Mucosa of gallbladder (tissue), 1 donor: ENCODE measurements at places on chromosomes 3 and 15. TPM values are rescaled to one million over a fixed set of nuclear protein-coding genes. Genes with fewer than 3 reads are reported as not detected.

- DNase-seq: no peak
Measured at GRCh38 chr15:58221591-58222241, 83.5 kb downstream of the AQP9 start.

DNA sequence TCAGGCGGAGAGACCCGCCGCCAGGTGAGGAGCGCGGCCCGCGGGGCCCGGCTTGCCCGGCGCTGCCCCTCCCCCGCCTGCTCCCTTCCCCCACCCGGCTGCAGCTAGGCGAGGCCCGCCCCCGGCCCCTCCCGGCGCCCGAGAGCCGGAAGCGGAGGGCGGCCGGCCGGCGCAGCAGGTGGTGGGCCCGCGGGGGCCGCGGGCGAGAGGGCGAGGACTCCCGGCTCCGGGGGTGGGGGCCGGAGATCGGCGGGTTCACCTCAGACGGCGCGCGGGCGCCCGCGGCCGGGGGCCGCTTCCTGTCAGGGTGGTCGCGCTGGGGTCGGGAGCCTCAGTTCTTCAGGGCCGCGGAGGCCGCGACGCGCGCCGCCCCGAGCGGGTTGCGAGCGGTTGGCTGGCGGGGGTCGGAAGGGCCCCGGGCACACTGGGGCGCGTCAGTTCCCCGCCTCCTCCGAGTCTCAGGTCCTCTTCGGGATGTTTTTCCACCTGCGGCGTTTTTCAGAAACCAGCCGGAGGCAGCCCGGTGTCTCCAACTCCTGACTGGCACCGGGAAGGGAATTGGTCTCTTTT lies 395 bp downstream of the ZFAND6 start:
- peak; percentile 32 for DNase-seq

GRCh38 chr3:169052465-169053302 lies 610.8 kb downstream of the MECOM start:
- DNase-seq: no peak

DNA sequence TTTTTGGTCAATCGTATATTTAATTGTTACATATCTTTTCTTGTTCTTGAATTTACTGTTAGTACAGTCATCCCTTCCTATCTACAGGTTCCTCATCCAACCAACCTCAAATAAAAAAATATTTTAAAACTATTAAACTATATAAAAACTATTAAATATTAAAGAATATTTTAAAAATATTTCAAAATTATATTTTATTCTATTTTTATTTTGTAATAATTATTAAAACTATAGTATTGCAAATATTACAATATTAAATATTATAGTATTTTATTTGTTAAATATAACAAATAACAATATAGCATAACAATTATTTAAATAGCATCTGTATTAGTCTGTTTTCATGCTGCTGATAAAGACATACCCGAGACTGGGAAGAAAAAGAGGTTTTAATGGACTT lies 357.9 kb upstream of the GOLIM4 start:
- DNase-seq: no peak

DNA sequence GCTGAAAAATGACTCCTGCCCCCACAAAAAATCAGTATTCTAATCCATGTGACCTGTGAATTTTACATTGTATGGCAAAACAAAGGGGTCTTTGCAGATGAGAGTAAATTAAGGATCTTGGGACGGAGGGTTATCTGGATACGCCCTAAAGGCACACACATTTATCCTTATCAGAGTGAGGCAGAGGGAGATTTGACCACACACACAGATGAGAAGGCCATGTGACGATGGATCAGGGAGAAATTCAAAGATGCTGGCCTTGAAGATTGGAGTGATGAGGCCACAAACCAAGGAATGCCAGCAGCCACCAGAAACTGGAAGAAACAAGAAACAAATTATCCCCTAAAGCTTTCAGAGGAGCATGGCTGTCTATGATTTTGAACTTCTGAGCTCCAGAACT lies 288.5 kb downstream of the XXYLT1 start:
- no peak for DNase-seq

The GRAMD2A gene
- total RNA-seq: 0.55 TPM

- peak; percentile 29 for DNase-seq
Measured at GRCh38 chr3:184805351-184806038, 6.5 kb upstream of the VPS8 start.

DNA sequence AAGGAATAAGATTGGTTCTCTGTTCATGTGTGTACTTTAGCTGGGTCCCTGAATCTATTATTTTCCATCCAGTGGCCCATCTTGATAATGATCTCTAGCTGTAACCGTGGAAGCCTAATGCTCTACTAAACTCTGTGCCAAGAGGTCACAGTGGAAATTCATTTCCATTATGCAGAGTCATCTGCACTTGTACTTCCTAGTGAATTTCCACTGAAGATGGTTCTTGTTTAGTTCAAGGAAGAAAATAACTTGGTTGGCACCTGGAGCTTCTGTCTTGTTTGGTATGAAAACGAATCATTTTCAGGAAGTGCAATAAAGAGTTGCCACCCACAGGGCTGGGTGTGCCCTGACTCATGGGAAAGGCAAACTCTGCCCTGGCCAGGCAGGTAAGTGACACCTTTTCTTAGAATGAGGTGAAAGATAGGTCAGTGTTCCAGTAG lies 10.3 kb downstream of the LPP start:
- DNase-seq: peak; percentile 59

- DNase-seq: no peak
Measured at GRCh38 chr3:103388214-103388613, 953.4 kb downstream of the ZPLD1 start.

The NR2E3 gene
- 3.0 TPM for total RNA-seq

DNA sequence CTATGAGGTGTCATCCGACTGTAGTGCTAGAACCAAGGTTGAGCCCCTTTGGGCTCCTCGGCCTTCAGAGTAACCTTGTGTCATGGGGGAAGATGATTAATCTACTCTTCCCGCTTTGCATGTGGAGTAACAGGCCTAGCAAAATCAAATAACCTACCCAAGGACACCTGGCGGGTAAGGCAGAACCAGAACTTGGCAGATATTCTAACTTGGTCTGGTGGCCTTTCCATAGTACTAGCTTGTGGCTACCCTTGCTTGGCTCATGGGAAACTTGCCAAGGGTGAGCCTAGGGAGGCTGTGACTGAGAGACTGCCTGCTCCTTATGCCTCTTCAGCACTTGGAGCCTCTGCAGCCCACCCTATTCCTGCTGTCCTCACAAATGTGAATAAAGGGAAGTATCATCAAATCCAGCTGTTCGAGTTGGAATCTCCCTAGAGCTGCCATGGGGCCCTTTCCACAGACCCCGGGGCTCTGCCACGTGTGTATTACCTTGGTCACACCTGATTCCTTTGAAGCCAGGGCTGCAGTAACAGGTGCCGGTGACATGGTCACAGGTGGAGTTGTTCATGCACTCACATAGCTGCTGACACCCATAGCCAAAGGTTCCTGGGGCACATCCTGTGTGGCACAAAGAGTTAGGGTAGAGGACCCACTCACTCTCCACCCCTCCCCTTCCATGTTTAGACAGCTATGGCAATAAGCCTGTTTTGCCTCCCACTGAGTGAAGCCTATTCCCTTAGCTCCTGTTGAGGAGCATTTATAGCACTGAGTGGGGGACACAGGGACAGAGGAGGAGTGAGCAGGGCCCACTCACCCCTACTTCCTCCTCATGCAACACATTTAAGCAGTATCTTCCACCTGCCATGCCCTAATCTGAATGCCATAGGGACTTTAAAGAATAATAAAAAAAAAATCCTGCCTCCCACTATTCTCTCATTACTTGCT lies 46.0 kb downstream of the RAB11A start:
- DNase-seq: no peak

The ZIC4 gene
- total RNA-seq: 0.20 TPM

- no peak for DNase-seq
Measured at GRCh38 chr3:140572334-140572733, 105.5 kb upstream of the TRIM42 start.

DNA sequence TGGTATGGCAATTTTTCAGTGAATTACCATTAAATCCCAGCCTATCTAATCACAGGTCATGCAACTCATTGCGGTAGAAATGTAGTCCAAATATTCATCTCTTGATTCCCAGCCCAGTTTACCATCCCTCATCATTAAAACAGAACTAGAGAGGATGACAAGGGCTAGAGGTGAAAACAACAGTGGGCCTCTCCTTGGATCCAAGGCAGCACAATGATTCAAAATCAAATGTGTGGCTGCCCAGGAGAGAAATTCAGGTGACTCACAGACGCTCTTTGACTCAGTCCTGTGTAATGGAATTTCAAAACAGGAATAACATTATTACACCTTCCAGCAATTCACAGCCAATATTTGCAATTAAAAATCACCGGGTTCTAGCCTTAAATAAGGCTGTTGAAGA lies 246.5 kb downstream of the TBL1XR1 start:
- no peak for DNase-seq

The MKRN2OS gene
- total RNA-seq: 8.2 TPM

DNA sequence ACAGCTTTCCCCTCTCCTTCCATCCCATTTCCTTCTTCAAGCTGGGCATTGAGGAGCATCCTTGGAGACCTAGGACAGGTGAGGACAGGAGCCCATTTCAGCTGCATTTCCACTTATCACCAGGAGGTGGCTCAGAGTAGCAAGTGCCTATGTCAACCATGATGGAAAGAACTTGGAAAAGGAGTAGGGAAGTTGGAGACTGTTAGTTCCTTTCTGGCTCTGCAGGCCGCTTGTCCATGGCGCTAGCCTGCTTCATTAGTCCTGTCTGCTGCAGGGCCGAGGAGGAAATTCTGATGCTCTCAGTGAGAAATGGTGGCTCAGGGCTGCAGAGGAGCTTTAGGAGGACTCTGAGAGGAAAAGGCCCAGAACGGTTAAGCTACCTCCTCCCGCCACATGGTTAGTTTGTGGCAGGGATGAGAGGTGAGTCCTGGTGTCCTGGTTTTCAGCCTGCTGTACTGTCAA lies 7.0 kb upstream of the CD276 start:
- peak; percentile 82 for DNase-seq

The HCN4 gene
- 1.3 TPM for total RNA-seq

DNA sequence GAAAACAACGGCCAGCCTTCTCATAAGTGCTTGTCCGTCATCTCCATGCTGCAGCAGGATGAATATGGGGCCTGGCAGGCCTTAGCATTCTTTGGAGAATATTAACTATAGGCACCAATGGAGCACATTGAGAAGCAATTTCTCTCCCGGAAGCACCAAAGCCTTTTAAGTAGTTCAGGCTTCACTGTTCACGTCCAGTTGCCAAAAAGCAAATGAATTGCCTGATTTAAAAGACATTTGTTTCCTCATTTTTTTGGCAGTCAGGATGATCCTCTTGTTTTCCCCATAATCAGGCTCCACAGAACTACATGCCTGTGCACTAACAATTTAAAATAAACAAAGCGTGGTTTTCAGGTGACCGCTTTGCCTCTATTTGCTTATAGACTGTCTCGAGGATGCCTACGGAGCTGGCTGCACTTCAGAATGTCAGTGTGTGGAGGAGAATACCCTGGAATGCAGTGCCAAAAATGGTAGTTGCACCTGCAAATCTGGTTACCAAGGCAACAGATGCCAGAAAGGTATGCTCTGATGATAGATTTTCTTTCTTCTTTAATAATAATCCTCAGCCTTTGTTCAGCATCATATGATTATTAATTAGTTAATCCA lies 725.2 kb upstream of the GOLIM4 start:
- no peak for DNase-seq

DNA sequence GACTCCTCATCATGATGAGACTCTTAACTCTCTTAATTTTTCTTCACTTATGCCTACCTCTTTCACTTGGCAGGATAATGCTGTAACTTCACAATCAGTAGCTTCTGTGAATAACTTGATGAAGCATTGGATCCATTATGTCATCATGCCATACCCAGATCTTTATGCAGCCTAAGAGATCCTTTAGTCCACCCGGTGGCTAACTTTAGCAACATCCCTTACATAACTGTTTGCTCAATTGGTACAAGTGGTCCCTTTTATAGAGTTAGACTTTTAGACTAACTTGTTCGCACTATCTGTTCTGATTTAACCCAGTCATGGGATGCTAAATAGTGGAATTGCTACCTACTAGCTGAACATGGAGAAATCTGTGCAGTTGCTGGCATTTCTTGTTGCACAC lies 184.5 kb downstream of the USP13 start:
- DNase-seq: no peak

The VILL gene
- 131 TPM for total RNA-seq

DNA sequence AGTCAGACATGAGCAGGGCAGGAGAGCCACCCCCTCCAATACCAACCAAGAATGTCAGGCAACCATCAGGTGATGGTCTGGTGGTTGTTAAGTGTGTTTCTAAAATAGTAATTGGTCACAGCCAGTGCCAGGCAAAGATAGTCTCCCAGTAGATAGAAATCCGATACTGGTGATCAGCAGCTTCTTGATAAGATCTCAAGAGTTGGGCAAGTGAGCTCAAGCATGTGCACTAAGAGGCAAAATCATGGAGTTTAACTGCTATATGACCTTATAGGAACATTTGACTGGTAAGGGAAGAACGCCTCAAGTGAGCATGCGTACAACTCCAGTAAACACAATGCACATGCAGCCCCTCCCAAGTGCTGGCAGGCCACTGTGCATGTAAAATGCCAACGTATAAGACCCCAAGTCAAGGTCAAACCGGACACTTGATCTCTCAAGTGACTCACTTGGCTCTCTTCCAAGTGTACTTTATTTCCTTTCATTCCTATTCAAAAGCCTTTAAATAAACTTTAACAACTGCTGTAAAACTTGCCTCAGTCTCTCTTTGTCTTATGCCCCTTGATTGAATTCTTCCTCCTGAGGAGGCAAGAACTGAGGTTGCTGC lies 36.0 kb upstream of the CBLB start:
- no peak for DNase-seq

DNA sequence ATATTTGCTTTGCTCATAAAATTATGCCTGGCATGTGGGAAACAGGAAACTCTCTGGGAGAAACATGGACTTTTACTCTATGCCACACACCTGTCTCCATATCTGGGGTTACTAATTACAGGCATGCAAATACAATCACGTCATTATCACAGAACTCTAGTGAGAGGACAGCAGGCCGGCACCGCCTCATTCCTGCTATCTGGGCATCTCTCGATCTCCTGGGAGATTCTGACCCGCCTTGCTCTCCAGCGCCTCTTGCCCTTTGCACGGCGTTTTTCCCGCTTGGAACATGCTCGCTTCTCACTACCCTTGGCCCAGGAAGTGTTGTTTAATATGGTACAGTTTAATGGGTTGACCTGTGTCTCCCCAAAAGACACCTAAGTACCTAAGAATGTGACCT lies 45.4 kb upstream of the PARL start:
- peak; percentile 11 for DNase-seq

The TMEM212 gene
- not detected for total RNA-seq

The CPN2 gene
- 0.12 TPM for total RNA-seq

GRCh38 chr15:98870788-98871187 lies 136.8 kb downstream of the PGPEP1L start:
- DNase-seq: no peak

- DNase-seq: peak; percentile 37
Measured at GRCh38 chr3:62134061-62134496, 239.3 kb downstream of the FEZF2 start.

The ISLR2 gene
- 1.8 TPM for total RNA-seq

DNA sequence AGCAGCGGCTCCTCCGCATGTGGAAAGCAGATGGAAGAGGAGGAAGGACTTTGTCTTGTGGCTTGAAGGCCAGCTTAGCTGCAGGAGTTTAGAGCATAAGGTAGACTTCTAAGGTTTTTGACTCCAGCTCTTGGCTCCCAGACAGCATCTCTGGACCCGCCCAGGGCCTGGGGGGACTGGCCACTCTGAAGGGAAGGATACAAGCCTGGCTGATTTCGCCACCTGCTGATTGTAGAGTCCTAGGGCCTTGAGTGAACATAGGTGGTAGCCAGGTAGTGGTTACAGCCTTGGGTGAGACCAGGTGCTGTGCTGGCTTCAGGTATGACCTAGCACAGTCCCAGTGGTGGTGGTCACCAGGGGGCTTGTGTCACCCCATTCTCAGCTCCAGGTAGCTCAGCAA lies 48.4 kb upstream of the RPL35A start:
- DNase-seq: no peak
